Breast epithelium (tissue), 4 donors: ENCODE measurements at places on chromosomes 12 and 14.

DNA sequence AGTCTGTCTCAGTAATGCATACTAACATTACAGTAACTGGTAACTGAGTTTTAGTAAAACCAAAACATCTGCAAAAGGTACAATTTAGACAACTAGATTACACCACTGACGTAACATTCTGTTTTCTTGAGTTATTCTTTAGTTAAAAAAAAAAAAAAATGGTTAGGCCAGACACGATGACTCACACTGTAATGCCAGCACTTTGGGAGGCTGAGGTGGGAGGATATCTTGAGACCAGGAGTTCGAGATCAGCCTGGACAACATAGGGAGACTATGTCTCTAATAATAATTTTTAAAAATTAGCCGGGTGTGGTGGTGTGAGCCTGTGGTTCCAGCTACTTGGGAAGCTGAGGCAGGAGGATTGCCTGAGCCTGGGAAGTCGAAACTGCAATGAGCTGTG is 34.1 kb downstream of the AP5M1 start:
- DNase-seq = no peak

DNA sequence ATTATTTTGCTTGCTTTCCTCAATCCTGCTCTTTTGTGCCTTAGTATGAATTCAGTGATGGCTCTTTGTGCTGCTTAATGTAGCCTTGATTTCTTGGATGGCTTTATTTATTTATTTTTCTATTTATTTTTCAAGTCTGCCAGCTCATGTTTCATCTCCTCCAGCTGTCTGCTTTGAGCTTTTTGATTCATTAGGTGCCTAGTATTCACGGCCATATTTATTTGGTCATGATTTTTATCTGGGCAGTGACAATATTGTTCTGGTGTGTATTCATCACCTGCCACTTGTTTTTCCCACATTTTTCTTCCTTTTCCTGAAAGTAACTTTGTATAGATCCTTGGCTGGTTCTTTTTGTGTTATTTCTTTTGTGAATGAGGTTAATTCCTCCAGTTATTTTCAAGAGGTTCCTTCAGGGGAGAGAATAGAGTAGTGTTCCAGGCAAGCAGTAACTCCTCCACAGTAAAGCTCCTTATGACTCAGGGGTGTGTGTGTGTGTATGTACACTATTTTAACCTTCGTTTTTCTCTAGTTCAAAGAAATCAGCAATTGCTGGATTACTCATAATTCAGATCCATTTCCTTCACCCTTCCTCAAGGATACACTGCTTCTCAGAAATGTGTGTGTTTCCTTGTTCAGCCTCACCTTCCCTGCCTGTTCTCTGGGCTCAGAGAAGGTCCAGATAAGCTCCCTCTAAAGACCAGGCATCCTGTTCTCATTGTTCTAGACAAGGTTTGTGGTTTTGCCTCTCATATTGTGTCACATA is 51.6 kb upstream of the PMCH start:
- no peak for DNase-seq

- no peak for DNase-seq
These were observed 88.5 kb downstream of the GXYLT1 start for GRCh38 chr12:42056130-42056529.

GRCh38 chr12:132323171-132324010 is 6.0 kb downstream of the GALNT9 start:
- DNase-seq = no peak

DNA sequence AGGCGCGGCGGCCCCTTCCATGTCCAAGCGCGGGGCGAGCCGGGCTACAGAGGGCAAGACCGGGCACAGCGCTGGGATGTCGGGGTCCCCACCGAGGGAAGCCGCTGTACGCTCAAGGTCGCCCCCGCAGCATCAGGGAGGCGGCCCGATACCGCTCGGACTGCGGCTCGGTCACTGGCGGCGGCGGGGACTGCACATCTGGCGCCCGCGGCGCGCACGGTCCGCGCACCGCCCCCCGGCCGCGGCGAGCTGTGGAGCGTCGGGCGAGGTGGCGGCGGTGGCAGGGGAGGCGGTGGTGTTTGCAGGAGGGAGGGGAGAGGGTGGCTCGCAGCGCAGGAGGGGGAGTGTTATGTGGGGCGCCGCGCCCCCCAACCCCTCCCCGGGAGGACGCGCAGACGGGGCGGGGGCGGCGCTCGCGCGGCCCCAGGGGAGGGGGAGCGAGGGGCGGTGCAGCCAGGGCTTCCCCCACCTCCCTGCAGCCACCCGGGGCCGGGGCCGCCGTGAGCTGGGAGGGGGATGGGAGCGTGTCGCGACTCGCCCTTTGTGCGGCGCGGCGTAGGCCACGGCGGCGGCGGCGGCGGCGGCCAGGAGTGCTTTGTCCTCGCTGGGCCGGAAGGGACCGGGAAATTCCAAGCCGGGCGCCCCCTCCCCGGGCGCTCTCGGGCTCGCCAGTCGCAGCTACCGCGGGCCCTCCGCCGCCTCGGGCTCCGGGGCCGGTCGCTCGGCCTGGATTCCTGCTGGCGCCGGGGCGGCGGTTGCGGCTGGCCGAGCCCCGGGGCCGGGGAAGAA is at the start of gene NUAK1:
Gene NUAK1, minus strand, starts transcription at position 322 of the 789 bp plus-strand sequence. Its CDS starts 301 bp downstream, at position 21.
- no peak for DNase-seq

DNA sequence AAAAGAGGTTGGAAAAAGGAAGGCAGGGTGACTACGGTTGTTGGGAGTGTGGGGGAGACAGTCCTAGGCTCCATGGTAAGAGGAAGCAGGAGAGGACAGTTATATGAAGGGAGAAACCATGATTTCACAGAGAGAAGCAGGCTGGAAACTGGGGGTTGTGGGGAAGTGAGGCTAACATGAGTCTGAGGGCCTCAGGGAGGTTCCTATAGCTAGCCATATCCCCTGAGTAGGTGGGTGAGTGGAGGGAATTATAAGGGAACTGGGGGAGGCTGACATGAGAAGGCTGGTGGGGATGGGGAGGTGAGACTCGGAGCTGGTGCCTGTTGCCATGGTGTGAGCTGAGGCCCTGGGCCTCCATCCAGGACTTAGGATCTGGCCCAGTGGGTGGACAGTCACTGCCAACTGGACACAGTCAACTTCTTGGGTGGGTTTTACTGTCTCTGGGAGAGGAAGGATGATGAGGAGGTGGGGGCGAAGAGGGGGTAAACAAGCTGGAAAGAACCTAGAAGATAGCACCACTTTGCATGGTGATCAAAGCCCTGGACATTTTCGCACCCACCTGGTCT is 1.4 kb downstream of the RNASE13 start:
- DNase-seq = no peak

GRCh38 chr14:63267171-63267570 is 51.6 kb downstream of the GPHB5 start:
- no peak for DNase-seq

DNA sequence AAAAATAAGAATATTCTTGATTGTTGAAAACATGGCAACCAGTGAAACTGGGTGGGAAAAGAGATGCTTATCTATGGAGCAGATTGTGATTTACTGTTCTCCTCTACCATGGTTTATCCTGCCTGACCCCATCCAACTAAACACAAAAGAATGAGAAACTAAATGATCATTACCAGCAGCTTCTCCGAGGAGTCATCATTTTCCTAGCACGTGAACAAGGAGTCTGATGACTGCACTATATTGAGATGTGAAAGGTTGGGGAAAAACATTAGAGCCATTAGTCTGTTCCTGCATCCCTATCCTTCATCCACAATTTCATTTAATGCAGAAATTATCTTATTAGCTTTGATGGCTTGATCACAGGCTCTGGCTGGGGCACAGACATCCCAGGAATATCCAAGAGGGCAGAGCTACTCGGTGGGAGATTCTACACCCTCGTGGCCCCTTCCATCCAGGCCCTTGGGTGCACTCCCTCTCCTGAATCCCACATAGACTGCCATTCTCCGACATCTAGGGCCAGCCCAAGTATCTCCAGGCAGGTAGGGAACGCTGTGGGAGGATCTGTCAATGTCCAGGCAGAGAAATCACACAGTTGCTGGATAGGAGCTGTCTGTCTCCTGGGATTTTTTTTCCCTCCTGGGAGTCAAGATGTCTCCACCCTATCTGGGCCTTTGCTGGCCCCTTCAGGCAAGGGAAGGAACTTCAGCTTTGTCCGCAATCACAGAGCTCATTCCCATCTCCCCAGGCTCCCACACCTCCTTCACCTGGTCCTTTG is 43.3 kb upstream of the DHRS4 start:
- DNase-seq = no peak

- DNase-seq = no peak
These were observed 266.3 kb upstream of the PRKD1 start for GRCh38 chr14:30193845-30194501.
